ENCODE measurements at places on chromosomes 2 and 18. TPM values are rescaled to one million over a fixed set of nuclear protein-coding genes. Genes with fewer than 3 reads are reported as not detected.

Gene SIX3
- not detected for total RNA-seq

DNA sequence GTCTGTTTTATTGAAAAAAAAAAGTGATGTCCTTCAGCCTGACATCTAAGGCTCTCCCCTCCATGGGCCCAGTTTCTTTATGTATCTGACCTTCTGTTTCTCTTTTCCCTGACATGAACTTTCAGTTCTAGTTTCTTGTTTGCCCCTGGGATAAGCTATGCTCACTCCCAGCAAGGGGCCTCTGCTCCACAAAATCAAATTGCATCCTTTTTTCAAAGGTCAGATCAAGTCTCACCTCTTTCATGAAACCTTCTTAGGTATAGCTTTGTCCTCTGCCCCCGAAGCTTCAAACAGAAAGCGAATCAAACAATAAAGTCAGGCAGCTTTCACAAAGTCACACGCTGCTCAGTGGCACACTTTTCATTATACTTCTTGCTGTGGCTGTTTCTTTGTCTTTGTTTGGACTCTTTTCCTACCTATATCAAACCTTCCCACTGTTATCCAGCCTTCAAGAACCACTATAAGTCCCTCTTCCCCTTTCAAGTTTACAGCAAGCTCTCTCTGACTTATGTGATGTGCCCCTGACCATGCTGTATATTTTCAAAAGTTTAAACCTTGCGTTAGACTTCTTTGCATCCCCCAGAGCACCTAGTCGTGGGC lies 23.3 kb downstream of the MAP3K19 start:
- DNase-seq = no peak

- DNase-seq = no peak
Measured at GRCh38 chr18:79517341-79517740, 121.6 kb downstream of the NFATC1 start.

- DNase-seq = no peak
Measured at GRCh38 chr2:20223407-20224163, 1.3 kb downstream of the SDC1 start.

GRCh38 chr2:152694161-152694661 lies 23.1 kb downstream of the PRPF40A start:
- DNase-seq = no peak

DNA sequence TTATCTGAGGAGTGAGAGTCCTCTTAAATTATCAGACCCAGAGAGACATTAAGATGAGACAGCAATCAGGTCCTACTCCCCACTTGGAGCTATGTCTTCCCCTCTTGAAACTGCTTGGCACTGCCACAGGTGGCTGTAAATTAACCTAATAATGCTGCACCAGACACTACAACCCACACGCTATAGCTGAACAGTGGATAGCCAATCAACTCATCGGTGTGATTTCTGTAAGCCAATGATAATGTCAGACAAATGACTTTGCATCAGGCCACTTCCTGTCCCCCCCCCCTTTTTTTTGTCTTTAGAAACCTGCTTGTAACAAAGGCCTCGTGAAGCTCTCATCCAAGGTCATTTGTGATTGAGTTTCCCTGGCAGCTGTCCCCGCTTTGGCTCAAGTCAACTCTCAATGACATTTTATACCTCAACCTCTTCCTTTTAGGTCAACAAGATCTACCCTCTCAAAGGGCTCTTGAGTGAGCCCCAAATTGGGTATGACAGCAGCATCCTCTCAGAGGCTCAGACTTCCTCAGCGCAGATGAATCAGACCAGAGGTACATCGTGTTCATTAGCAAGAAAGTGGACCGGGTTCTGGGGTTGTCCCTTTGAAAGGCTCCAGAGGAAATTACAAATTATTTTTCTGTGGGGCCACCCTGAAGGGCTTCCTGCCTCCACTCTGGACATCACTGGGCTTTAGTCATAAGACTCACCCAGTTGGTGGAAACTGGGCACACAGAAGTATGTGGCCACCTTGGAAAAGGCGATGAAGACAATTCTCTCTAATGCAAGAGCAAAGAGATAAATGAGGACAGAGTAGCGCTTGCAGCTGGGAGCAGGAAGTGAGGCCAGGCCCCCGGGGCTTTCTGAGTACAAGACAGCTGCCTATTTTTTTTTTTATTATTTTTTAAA lies 73.6 kb downstream of the COPS8 start:
- no peak for DNase-seq
